Cortex of kidney (tissue), 1 donor: ENCODE measurements at places on chromosomes 13 and 19.

GRCh38 chr19:19578252-19578651 is 40.2 kb downstream of the CILP2 start:
- no peak for DNase-seq

- no peak for DNase-seq
Observed at GRCh38 chr19:41311613-41312012, 1.6 kb downstream of the CCDC97 start.

GRCh38 chr19:16851031-16851712 is 22.0 kb downstream of the SIN3B start:
- no peak for DNase-seq

DNA sequence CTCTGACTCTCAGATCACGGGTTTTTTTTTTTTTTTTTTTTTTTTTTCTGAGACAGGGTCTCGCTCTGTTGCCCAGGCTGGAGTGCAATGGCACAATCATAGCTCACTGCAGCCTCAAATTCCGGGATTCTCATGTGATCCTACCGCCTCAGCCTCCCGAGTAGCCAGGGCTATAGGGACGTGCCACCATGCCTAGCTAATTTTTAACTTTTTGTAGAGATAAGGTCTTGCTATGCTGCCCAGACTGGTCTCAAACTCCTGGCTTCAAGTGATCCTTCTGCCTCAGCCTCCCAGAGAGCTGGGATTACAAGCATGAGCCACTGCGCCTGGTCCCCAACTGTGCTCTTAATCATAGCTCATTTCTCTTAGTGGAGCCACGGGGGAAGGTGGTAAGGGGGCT is 4.6 kb upstream of the GRAMD1A start:
- DNase-seq = no peak

DNA sequence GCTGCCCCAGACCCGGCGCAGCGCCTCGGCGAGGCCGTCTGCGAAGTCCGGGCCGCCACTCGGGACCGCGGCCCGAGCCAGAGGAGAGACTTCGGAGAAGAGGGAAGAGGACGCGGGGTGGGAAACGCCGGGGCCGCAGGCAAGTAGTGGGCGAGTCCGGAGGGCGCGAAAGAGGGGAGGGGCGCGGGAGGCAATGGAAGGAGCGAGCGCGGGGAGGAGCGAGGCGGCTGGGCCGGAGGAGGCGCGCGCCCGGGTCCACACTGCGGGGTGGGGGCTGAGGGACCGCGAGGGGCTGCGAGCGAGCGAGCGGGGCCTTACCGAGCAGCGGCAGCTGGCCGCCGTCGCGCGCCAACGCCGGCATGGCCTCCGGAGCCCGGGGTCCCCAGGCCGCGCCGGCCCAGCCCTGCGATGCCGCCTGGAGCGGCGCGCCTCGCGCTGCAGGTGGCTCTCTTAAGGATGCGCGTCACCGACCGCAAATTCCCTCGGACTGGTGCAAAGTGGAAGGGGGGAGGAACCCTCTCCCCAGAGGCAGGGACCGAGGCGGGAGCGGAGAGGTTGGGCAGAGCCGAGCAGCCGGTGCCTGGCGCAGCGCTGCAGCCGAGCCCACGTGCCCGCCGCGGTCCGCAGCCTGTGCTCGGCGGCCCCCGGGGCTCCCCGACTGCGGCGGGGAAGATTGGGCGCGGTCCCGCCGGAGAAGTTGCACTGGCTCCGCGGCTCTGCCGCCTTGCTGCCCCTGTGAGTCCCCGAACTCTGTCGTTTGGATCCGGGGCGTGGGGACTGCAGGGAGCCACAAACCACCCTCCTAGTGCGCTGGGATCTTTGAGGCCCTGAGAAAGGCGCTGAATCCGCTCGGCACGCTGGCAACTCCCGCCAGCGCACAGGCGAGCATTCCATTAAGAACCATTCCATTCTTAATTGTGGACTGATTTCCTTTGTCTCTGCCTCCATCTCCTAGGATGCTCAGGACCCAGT is at the start of gene FLT3:
Gene FLT3, minus strand, starts transcription at position 427 of the 972 bp plus-strand sequence. Its CDS starts 66 bp downstream, at position 361.
- DNase-seq = no peak

DNA sequence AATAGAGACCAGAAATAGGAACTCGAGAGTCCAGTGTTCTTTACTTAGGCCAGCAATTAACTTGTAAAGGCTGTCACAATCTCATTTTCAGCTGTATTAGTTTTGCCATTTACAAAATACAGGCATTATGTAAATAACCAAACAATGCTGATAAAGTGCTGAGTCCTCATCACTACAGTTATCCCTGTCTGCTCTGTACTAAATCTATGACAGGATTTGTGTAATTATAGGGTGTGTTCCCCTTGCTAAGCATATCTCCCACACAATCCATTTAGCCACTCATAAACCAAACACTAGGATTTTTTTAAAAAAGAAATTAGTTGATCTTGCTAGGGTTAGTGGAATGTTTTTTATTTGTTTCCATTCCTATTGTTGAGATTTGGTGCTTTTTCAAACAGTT is 23.2 kb downstream of the PDX1 start:
- no peak for DNase-seq

GRCh38 chr13:23615395-23616081 is 45.3 kb downstream of the TNFRSF19 start:
- no peak for DNase-seq

GRCh38 chr19:15633082-15633835 is 7.4 kb upstream of the CYP4F3 start:
- no peak for DNase-seq

DNA sequence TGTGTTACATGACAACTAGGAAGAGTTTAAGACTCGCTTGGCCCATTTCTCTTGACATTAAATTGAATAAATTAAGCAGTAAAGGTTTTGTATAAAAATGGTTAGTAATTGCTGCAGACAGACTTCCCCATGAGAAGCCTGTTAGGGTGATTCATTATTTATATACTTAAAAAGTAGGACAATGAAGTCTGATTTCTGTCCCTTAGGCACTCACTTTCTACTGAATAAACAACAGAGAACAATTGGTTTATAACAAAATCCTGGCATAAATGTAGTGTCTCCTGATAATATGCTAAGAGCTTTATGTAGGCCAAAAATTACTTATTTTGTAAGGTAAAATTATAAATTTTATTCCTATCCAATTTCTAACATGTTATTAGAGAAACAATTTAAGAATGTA is 2138.5 kb upstream of the PCDH20 start:
- no peak for DNase-seq

DNA sequence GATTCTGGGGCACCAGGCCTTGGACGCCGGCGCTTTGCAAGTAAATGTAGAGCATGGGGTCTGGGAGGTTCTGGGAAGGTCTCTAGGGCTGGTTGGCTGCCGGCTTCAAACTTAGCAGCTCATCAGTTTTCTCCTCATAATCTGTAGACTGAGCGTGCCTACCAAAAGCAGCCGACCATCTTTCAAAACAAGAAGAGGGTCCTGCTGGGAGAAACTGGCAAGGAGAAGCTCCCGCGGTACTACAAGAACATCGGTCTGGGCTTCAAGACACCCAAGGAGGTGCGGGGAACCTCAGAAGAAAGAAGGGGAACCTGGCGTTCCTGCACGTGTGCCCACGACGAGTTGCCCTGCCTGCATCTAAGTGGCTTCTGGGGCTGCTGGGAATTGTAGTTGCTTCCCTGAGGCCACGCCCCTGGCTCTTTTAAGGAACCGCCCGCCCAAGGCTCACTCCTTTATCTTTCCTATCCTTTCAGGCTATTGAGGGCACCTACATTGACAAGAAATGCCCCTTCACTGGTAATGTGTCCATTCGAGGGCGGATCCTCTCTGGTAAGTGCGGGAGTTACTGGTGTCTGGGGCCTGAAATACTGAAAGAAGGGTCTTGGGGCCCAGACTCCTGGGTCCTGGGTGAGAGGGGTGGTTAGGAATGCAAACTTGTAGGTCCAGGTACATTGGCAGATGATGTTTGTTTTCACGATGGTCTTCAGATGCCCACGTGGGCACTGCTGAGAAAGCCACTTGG is 984 bp downstream of the RPS11 start:
- DNase-seq = no peak

- no peak for DNase-seq
Observed at GRCh38 chr19:483332-484072, 12.8 kb upstream of the MADCAM1 start.

DNA sequence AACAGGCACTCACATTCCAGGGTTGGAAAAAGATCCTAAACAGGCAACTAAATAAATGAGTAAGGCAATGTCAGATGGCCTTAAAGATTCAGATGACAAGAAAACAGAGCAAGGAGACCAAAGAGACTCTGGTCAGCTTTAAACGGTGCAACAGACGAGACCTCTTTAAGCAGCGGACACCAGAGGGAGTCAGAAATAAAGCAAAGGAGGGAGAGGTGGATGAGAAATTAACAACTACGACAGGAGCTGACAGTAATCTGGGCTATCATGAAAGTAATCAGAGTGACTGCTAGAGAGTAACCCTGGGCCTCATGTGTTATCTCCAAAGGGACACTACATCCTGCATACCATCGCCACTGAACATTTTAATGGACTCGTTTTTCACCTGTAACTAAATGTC is 1.1 kb downstream of the ZNF550 start:
- no peak for DNase-seq

DNA sequence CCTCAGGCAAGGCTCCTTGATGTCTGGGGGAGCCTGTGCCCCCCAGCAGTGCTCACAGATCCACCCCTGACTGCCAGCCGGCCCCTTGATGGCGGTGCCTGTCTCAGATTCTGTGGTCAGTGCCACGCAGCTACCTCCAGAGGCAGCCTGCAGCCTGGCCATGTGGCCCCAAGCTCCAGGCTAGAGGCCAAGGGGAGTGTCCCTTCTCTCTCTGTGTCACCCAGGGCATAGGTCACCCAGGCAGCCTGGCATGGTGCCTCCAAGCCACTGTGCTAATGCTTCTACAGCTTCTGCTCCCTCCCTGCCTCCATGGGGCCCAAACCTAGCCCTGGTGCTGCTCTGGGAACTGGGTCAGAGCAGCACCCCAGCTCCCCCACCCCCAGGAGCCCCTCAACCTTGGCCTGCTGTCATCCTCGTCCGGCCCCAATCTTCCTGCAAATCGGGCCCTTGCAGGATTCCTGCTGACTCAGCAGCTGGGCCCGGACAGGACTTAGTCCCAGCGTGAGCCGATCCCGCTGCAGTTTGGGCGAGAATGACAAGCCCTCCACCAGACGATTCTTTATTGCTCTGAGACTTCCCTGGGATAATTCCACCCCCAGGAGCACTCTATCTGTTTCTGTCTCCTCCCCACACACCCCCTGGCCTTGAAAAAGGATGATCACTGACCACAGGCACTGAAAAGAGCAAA is 2.8 kb upstream of the ARL11 start:
- no peak for DNase-seq

GRCh38 chr13:44739539-44739938 is 163.4 kb upstream of the TSC22D1 start:
- no peak for DNase-seq
